ENCODE measurements at places on chromosomes 7 and 10.
A peak's percentile ranks its signal among the peaks of the same experiment; 100 is the strongest.

GRCh38 chr7:22200238-22200637, 156.7 kb downstream of the RAPGEF5 start:
- DNase-seq: no peak

- peak; percentile 69 for DNase-seq
Observed at GRCh38 chr7:73978661-73979563, 49.1 kb upstream of the ELN start.

DNA sequence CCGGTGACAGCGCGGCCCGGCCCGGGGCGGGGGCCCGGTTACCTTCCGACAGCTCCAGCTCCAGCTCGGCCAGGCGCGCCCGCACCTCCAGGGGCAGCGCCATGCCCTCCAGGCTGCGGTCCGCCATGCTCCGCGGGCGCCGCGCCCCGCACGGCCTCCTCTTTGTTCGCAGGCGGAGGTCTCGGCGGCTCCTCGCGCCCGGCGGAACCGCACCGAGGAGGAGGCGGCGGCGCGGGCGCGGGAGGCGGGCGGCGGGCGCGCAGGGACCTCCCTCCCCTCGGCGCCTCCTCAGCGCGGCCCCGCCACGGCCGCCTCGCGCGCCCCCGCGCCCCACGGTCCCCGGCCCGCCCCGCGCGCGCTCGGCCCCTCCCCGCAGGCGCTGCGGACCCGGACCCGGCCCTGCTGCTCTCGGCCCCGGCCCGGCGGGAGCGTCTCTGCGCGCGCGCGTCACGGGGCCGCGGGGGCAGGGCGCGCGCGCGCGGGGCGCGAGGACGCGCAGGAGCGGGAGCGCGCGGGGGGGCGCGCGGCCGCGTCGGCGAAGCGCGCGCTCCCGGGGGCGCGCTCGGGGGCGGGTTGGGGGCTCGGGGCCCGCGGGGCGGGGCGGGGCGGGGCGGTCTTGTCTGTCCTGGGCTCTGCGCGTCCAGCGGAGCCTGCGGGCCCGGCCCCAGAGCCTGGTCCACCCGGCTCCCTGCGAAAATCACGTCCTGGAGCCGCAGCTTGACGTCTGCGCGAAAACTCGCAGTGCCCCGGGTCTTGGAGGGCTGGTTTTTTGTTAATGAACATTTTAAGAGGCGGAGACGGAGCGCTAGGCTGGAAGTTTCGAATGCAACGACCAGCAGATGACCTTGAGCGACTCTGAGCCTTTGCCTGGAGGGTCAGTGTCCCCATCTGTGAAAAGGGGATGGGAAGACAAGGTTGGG, at the start of gene DIP2C:
TSS of gene DIP2C (minus strand) at position 217 of the 920 bp plus-strand sequence. CDS start at position 127, 90 bp downstream.
- peak; percentile 88 for DNase-seq

DNA sequence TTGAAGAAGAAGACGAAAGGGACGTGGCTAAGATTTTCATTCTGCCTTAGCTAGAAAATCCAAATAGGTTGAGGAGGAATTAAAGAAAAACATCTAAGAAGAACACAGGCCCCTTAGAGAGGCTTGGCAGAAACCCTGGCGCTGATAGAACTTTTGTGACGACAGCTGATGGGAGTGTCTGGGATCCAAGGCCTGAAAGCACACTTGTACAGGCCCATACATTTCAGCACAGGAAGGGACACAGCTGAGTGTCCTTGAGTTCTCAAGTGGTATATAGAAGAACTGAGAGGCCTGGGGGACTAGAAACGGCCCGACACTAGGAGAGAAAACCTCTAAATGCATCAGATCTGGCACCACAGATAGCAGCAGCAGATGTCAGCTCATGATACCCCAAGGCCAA, 39.5 kb downstream of the PRPS1L1 start:
- no peak for DNase-seq

- peak; percentile 20 for DNase-seq
Observed at GRCh38 chr7:69367780-69368179, 230.5 kb upstream of the AUTS2 start.

DNA sequence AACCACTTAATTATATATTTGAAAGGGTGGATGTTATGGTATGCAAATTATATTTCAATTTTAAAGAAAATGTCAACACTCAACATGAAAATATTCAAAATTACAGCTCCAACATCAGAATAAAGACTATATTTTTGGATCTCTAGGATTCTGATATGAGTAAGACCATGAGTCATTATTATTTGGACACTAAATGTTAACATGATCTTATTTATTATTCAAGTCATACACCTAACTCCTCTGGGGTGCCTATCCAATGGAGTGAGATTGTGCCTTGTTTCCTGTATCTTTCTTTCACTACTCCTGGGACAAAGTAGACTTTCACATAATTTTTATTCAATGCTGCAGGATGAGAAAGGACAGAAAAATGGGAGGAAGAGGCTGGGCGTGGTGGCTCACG, 135.2 kb upstream of the PRSS1 start:
- DNase-seq: no peak

GRCh38 chr10:97538839-97539238, 33.7 kb upstream of the ANKRD2 start:
- DNase-seq: no peak
